CD8-positive, alpha-beta memory T cell (primary cell): ENCODE measurements at places on chromosomes 2 and 18. TPM values are rescaled to one million over a fixed set of nuclear protein-coding genes. Genes with fewer than 3 reads are reported as not detected.

- H3K27ac ChIP-seq: no peak overlapping the region
- H3K4me1 ChIP-seq: no peaks in the 10 kb centered on the region
- H3K36me3 ChIP-seq: no peaks in the 10 kb centered on the region
- no peak overlapping the region for H3K4me3 ChIP-seq
- no peaks in the 10 kb centered on the region for H3K27me3 ChIP-seq
Measured at GRCh38 chr2:11681722-11682589, 12.0 kb upstream of the NTSR2 start.

The SLC4A3 gene
- total RNA-seq: 0.13 TPM

DNA sequence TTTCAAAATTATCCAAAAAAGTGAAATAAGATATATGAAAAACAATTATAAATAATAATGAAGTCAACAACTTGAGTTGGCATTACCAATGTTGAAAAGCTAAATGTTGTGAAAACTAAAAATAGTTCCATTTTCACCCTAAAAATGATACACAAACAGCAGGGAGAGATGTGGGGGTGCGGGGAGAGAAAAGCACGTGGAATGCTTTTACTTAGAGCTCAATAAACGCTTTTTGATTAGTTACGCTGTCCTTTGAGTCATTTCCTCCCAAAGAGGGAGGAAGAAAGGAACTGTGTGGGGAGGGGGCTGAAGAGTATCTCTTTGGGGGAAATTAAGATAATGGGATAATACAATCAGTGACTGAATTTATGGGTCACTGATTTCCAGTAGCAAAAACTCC is 29.2 kb downstream of the ZNF521 start:
- no peaks in the 10 kb centered on the region for H3K4me1 ChIP-seq
- H3K27me3 ChIP-seq: no peaks in the 10 kb centered on the region
- no peak overlapping the region for H3K27ac ChIP-seq
- no peak for DNase-seq
- no peak overlapping the region for H3K4me3 ChIP-seq

GRCh38 chr2:152240559-152241231 is 65.1 kb upstream of the STAM2 start:
- H3K36me3 ChIP-seq: no peaks in the 10 kb centered on the region
- no peak for DNase-seq
- H3K4me1 ChIP-seq: no peaks in the 10 kb centered on the region
- H3K4me3 ChIP-seq: no peak overlapping the region
- H3K27ac ChIP-seq: no peak overlapping the region
- no peaks in the 10 kb centered on the region for H3K27me3 ChIP-seq
